ENCODE measurements at places on chromosomes 2 and 18.

- DNase-seq, result no peak
Measured at GRCh38 chr2:238817891-238818290, 30.0 kb upstream of the TWIST2 start.

GRCh38 chr18:3931013-3931315 lies 481.0 kb downstream of the TGIF1 start:
- DNase-seq, result no peak

GRCh38 chr2:165594935-165595255 lies 125.4 kb downstream of the CSRNP3 start:
- DNase-seq, result no peak

DNA sequence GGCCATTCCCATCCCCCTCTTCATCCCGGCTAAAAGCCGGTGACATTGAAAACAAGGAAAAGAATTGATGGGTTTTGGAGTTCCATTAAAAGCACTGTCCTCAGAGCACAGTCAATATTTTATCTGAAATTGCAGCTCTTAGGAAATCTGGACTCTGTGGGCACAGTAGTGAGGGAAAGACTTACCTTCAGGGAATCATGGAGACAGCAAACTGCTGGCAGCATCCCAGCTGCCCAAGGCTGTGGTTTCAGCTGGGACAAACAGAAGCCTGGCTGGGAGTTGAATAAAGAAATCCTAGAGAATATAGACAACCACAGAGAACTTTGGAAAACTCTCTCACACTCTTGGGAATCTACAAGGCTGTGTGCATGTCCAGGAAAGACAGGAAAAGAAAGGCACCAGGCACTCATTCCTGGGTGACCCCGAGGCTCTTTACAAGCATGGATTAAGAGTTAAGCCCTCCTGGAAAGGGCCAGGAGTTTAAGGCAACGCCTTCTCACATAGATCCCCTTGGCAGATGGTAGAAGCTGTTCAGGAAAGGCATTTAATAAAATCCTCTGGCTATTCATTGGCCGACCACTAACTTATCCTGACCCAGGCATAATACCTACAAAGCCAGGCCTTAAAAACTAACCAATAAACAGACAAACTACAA lies 255.1 kb downstream of the MYT1L start:
- no peak for DNase-seq

- DNase-seq, result no peak
Measured at GRCh38 chr2:111627256-111627655, 256.7 kb downstream of the ANAPC1 start.

GRCh38 chr2:239910404-239910803 lies 114.7 kb downstream of the NDUFA10 start:
- DNase-seq, result no peak

Measured in T1000 (cell line).